ENCODE measurements at places on chromosomes 2 and 18. TPM values are rescaled to one million over a fixed set of nuclear protein-coding genes. Genes with fewer than 3 reads are reported as not detected.

DNA sequence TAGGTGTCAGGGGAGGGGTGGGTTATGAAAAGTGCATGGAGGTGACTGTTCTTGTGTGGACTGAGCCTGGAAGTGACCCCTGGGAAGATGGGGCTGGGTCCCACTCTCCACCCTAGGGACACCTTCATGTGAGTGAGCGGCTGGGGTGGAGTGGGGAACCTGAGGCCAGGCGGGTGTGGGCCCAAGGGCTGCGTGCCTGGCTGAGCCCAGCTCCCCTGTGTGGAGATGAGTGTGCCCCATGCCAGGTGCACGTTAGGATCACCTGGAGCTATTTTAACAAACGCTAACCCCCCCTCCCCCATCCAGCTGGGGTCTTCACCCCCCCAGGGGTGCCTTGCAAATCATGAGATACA, 26.5 kb downstream of the ZAP70 start:
- H3K27me3 ChIP-seq = no peaks in the 10 kb centered on the region
- H3K4me3 ChIP-seq = no peak overlapping the region
- no peaks in the 10 kb centered on the region for H3K36me3 ChIP-seq

GRCh38 chr2:150700666-150701580, 213.5 kb upstream of the RND3 start:
- no peaks in the 10 kb centered on the region for H3K36me3 ChIP-seq
- no peaks in the 10 kb centered on the region for H3K27me3 ChIP-seq

DNA sequence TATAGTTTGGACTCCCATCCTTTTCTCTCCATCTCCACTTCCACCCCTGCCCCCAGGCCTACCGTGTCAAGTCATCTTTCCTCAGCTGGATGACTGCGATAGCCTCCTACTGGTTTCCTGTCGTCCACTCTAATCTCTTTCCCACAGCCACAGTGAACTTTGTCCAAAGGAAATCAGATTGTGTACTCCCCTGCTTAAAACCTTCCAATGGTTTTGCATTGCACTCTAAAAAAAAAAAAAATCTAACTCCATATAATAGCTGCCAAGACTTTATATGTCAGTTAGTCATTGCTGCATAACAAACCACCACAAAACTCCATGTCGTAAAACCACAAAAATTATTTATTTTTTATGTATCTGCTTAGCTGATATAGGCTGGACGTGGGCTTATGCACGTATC, 160.2 kb upstream of the CCDC68 start:
- H3K27me3 ChIP-seq = no peaks in the 10 kb centered on the region
- DNase-seq = no peak
- no peaks in the 10 kb centered on the region for H3K4me1 ChIP-seq
- H3K27ac ChIP-seq = no peak overlapping the region
- no peak overlapping the region for H3K4me3 ChIP-seq

DNA sequence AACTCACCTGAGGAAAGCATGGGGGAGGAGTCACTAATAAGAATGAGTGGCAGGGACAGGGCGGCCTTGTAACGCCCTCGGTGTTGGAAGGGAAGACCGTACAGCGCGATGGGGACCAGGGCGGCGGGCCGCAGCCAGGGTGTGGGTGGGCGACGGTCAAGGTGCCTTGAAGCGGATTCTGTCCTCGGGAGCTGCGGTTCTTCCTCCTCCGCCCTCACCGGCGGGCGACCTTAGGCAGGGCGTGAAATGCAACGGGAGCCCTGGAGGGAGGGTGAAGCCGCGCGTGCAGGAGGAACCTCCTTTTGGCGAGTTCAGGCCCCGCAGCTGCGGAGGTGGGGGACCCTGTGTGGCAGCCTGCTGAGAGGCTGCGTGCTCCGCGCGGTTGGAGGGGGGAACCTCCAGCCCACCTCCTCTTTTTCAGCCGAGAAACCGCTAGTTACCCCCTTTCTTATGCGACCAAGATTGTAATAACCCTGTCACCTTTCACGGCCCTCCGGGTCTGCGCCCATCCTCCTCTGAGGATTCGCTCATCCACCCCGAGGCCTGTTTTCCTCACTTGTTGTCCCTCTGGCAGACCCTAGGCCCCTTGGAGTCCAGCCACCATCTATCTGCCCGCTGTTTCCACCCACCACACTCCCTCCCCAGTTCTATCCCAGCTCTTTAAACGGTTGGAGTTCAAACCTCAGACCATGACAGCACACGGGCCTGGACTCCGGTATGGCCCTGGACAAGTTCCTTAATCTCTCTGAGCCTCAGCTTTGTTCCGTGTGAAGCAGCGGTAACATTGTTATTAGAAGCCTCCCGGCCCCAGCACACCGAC, 823 bp upstream of the RNU2-63P start:
- peak overlapping the region; percentile 68 for H3K27ac ChIP-seq
- peak overlapping the region; percentile 86 for H3K4me3 ChIP-seq
- no peaks in the 10 kb centered on the region for H3K27me3 ChIP-seq

DNA sequence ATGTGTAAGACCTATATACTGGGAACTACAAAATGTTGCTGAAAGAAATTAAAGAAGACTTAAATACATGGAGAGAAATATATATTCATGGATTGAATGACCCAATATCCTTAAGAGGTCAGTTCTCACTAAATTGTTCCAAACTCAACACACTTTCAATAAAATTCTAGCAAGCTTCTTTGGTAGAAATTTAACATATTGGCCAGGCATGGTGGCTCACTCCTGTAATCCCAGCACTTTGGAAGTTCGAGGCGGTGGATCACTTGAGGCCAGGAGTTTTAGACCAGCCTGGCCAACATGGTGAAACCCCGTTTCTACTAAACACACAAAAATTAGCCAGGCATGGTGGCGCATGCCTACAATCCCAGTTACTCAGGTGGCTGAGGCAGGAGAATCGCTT, 33.6 kb upstream of the MYCN start:
- no peaks in the 10 kb centered on the region for H3K27me3 ChIP-seq
- DNase-seq = no peak
- H3K36me3 ChIP-seq = no peaks in the 10 kb centered on the region
- H3K27ac ChIP-seq = no peak overlapping the region
- no peak overlapping the region for H3K4me3 ChIP-seq
- H3K4me1 ChIP-seq = no peaks in the 10 kb centered on the region

DNA sequence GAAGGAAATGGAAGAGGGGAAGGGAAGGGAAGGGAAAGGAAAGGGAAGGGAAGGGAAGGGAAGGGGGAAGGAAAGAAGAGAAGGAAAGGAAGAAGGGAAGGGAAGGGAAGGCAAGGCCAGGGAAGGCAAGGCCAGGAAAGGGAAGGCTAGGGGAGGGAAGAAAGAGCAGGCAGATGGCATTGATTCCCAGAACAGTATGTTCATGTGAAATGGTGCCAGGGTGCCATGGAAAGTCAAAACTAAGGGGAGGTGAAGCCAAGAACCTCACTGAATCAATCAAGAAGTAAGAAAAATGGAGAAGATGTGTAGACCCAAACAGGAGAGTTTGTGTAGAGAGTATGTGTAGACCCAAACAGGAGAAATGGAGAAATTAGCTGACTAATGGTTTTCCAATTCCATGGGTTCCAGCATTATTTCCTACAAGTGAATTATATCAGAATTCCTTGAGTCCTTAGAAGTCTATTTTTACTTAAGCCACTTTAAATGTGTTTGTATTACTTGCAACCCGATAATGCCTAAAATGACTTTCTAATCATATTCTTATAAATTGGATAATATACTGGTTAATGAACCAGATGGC, 367.6 kb downstream of the TXNL1 start:
- H3K4me3 ChIP-seq = no peak overlapping the region
- DNase-seq = no peak
- H3K36me3 ChIP-seq = no peaks in the 10 kb centered on the region
- no peak overlapping the region for H3K27ac ChIP-seq
- H3K27me3 ChIP-seq = no peaks in the 10 kb centered on the region
- peaks cover 9% of the 10 kb centered on the region for H3K4me1 ChIP-seq

DNA sequence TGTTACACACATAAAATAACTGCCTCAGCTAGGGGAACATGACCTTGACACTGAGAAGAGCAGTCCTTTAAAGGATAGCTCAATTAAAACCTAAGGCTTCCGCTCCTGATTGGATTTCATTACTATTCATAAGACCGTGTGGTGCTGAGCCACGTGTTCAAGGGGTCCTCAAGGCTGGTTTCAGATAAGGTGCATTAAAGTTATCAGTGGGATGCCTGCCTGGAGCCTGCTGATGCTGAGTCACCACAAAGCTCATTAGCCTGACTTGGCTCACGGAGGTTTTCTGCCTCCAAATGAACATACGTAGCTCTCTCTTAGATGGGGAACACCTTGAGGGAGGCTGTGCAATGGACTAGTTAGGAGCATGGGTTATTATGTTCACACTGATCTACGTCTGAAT, 518.9 kb downstream of the TDRD15 start:
- DNase-seq = no peak
- H3K27me3 ChIP-seq = no peaks in the 10 kb centered on the region
- no peaks in the 10 kb centered on the region for H3K4me1 ChIP-seq

DNA sequence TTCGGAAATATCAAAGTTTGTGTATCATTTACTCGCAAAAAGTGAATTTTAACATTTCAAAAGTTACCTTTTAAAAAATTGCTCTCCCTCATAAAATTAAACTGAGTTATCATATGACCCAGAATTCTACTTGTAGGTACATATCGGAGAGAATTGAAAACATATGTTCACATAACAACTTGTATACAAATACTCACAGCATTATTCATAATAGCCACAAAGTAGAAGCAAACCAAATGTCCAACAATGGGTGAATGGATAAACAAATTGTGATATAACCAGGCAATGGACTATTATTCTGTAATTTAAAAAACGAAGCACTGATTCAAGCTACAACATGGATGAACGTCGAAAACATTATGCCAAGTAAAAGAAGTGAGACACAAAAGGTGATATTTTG, 412.0 kb upstream of the TCF4 start:
- H3K4me3 ChIP-seq = no peak overlapping the region
- H3K4me1 ChIP-seq = no peaks in the 10 kb centered on the region
- DNase-seq = no peak
- no peaks in the 10 kb centered on the region for H3K36me3 ChIP-seq
- no peaks in the 10 kb centered on the region for H3K27me3 ChIP-seq
- no peak overlapping the region for H3K27ac ChIP-seq

- no peaks in the 10 kb centered on the region for H3K27me3 ChIP-seq
- no peak overlapping the region for H3K4me3 ChIP-seq
- peaks cover 32% of the 10 kb centered on the region for H3K4me1 ChIP-seq
- H3K27ac ChIP-seq = no peak overlapping the region
- DNase-seq = peak; percentile 24
- H3K36me3 ChIP-seq = peaks cover 27% of the 10 kb centered on the region
Observed at GRCh38 chr2:131148426-131148825, 43.3 kb downstream of the PLEKHB2 start.

DNA sequence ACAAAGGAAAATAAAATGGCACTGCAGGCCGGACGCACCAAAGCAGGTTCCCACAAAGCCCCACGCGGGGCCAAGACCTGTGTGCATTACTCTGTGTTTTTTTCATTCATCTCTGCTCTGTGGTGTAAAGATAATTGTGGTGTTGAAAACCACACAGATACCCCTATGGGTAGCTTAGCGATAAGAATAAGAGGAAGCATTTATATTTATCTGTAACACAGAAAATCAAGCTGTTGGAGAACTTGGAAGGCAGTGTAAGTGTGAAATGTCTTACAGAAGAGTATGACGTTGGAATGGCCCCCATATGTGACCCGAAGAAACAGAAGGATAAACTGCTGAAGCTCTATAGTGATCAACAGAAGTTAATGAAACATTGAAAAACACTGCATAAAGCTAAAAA, 20.3 kb upstream of the MARCO start:
- no peak overlapping the region for H3K4me3 ChIP-seq
- H3K36me3 ChIP-seq = no peaks in the 10 kb centered on the region
- DNase-seq = no peak
- no peak overlapping the region for H3K27ac ChIP-seq
- H3K27me3 ChIP-seq = no peaks in the 10 kb centered on the region

DNA sequence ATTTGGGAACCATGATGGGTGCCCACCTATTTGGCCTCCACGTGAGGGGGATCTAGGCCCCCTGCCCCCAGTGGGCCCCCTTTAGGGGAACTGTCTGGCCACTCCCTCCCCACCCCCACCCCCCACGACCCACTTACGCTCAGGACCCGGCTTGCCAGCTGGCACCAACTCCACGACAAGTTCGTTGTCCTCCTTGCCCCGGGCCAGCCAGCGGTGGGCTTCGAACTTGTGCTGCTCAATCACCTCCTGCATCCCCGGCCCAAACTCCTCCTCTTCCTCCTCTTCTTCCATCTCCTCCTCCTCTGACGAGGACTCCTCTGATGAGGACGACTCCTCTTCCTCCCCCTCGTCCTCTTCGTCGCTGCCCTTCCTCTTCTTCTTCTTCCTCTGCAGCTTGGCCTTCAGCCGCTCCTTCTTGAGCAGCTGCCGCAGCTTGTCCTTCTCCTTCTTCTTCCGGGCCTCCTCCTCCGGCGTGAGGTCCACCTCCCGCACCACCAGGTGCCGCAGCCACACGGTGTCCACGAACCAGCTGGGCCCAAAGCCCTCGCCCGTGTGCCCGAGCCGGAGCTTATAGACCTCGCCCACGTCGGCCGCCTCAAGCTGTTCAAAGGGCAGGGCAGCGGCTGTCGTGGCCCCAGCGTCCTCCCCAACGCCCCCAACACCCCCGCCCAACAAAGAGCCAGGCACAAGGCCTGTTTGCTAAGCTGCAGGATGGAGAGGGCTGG, 96.9 kb downstream of the LOXHD1 start:
- H3K27ac ChIP-seq = no peak overlapping the region
- no peak overlapping the region for H3K4me3 ChIP-seq
- no peaks in the 10 kb centered on the region for H3K36me3 ChIP-seq
- H3K4me1 ChIP-seq = no peaks in the 10 kb centered on the region
- no peaks in the 10 kb centered on the region for H3K27me3 ChIP-seq
- no peak for DNase-seq

- no peaks in the 10 kb centered on the region for H3K36me3 ChIP-seq
- no peak for DNase-seq
- H3K4me1 ChIP-seq = peaks cover 73% of the 10 kb centered on the region
- H3K27ac ChIP-seq = no peak overlapping the region
- no peak overlapping the region for H3K4me3 ChIP-seq
- no peaks in the 10 kb centered on the region for H3K27me3 ChIP-seq
Observed at GRCh38 chr18:76416911-76417310, 78.1 kb downstream of the ZNF516 start.

DNA sequence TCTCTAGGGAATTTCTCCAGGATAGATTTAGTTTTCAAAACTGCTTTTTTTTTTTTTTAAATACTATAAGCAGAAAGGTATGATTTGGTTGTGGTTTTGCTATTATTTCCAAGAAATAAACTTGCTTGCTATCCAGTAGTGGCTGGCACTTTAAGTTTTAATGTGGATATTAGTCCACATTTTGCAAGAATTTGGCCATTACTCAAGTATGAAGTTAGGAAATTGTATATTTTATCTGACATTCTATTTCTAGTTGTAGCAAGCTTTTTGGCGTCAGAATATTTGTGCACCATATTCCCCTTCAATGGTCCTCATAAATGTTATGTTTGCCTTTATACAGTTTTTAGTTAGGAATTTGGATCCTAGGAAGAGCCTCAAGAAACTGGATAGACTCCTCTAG, 226.3 kb downstream of the ZNF521 start:
- H3K4me3 ChIP-seq = no peak overlapping the region
- H3K27ac ChIP-seq = no peak overlapping the region
- H3K4me1 ChIP-seq = no peaks in the 10 kb centered on the region
- H3K36me3 ChIP-seq = no peaks in the 10 kb centered on the region
- DNase-seq = no peak

- H3K4me3 ChIP-seq = no peak overlapping the region
- no peaks in the 10 kb centered on the region for H3K4me1 ChIP-seq
- H3K36me3 ChIP-seq = no peaks in the 10 kb centered on the region
- DNase-seq = no peak
- no peaks in the 10 kb centered on the region for H3K27me3 ChIP-seq
- no peak overlapping the region for H3K27ac ChIP-seq
Observed at GRCh38 chr2:28193630-28194403, 198.8 kb upstream of the FOSL2 start.

RTP5 gene
- total RNA-seq = not detected

BMP10 gene
- not detected for total RNA-seq

PAIP2B gene
- 2.6 TPM for total RNA-seq

IL36A gene
- total RNA-seq = not detected

ACOXL gene
- 0.58 TPM for total RNA-seq

WDPCP gene
- total RNA-seq = 20.8 TPM

SCYGR5 gene
- not detected for total RNA-seq

Measured in Karpas-422 (cell line).